ENCODE measurements at places on chromosomes 3 and 15. TPM values are rescaled to one million over a fixed set of nuclear protein-coding genes. Genes with fewer than 3 reads are reported as not detected.
A peak's percentile ranks its signal among the peaks of the same experiment; 100 is the strongest.

SLC12A1 gene
- polyA plus RNA-seq, result not detected

DNA sequence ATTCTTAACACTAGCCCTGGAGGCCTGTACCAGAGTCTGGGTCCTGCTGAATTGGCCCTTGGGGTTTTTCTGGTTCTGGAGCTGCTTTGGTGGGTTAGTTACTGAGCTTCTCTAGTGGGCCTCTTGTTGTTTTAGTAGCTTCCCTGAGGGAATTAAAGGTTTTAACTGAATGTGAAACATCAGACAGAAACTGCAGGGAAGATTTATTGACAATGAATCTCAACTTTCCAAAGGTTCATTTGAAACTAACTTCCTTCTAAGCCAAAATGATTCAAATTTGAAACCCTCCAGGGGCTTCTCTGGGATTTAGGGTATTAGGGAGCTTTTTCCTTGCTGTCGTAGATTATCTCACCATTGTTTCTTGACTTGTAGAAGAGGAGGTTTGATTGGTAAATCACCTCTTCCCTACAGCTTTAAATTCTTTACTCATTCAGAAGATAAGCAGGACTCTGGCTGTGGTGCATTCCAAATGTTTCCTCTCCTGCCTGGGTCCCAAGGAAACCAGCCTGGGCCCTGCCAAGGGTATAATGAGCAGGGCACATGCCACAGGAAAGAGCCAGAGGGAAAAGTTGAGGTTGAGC is 71.0 kb downstream of the TP63 start:
- DNase-seq, result no peak

BSN gene
- 11.8 TPM for polyA plus RNA-seq

DNA sequence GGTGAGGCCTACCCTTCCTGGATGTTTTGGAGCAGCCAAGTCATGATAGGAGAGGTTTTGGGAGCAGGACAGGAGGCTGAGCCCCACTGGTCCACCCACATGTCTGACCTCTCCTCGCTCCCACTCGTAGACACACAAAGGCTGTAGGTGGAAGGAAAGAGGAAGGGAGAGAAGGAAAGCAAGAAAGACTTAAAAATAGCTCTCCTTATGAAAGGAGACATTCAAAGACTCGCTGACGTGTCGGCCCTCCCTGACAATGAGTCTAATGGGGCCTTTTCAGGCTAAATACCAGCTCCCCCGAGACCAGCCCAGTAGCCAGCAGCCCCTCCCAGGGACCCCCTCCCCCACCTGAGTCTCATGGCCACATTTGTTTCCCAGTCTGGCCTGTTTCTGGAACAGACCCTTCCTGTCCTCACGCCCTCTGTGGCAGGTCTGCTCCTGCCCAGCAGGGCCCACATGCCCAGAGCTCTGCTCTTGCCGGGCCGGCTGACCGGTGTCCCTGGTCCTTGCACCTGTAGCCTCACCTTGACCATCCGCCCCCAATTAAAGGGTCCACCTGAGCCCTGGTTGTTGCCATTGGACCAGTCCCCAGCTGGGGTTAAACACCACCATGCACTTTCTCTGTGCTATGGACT is 49.3 kb downstream of the FGD5 start:
- DNase-seq, result no peak

DNA sequence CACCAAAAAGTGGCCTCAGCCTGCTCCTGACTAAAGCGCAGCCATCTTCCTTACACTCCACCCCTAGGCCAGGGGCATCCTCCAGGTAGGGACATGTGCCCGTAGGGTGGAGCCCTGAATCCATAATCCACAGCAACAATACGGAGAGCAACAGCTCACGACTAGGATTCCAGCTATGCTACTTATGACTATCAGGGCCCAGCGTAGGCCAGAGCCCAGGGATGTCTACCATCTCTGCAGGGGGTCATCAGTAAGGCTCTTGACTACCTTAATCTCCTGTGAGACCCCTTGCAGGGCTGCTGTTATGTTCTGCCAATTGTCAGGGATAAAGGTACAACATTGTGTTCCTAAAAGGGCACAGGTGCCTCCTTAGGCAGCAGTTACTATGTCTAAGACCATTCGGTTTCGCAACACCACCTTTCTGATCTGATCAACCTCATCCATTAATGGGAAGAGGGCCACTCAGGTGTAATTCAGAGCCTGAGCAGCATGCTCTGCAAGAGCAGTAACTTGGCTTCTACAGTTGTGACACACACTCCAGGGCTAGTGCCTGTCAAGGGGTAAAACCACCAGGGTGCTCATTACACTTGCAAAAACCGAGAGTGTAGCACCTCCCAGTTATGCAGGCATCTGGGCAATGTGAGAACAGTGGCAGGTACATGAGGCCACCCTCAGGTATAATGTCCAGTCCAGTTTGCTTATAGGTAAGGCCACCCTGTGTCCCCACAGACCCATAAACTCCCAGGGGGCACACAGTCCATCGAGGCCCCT is 11.0 kb downstream of the CCRL2 start:
- DNase-seq, result no peak

GRCh38 chr15:82568986-82569385 is 28.7 kb upstream of the RPS17 start:
- DNase-seq, result no peak

DNA sequence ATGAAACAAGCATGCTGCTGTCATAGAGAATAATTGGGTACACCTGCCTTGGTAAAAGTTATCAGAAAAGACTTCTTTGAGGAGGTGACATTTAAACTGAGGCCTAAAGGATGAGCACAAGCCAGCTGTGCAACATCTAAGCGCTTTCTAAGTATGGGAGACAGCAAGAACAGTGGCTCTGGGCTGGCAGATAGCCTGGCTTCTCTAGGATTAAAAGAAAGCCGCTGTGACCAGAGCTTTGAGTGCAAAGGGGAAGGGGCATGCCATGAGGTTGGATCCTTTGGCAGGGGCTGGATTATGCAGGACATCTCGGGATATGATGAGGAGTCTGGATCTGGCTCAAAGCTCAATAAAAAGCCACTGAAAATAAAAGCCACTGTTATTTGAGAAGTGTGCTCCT is 99.2 kb downstream of the FBN1 start:
- DNase-seq, result no peak

DNA sequence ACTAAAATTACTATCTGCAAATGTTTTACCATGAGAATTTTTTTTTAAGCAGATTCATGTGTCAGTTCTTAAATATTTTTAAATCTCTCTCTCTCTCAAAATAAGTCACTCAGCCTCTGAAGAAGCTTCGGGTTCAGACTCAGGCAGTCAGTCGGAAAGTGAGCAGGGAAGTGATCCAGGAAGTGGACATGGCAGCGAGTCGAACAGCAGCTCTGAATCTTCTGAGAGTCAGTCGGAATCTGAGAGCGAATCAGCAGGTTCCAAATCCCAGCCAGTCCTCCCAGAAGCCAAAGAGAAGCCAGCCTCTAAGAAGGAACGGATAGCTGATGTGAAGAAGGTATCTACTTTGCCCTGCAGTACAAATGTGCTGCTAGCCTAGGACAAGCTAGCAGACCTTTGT is 24.1 kb downstream of the CHD2 start:
- DNase-seq, result no peak

DNA sequence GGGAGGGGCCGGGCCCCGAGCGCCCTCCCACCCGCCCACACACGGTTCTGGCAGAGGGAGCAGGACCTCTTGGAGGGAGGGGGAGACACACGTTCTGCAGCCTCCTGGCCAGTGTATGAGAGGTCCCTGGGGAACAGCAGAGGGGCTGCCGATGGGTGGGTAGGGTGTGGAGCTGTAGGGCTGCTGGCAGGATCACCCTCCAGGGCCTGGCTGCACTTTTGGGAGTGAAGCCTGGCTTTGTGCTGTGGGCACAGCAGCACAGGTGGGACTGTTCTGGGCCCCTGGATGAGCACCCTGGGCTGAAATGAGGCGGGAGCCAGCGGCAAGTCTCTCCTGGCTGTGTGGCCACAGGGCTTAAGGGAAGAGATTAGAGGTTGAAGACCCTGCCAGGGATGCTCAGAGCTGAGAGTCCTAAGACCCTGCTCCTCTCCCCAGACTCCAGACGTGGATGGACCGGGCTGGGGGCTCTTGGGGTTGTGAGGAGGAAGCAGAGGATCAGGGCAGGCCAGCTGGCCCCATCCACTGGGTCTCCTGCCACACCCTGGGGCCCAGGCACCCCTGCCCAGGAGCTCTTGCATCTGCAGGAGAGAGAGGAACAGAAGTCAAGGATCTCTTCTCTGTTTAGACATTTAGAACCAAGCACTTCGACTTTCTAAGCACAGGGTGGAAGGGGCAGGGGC is 45.2 kb downstream of the RGMA start:
- no peak for DNase-seq

DNA sequence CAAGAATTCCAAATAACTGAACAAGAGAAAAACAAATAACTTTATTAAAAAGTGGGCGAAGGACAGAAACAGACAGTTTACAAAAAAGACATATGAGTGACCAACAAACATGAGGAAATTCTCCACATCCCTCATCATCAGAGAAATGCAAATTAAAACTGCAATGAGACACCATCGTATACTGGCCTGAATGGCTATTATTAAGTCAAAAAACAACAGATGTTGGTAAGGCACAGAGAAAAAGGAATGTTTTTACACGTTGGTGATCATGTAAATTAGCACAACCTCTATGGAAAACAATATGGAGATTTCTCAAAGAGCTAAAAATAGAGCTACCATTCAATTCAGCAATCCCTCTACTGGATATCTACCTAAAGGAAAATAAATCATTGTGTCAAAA is 1260.4 kb upstream of the ALCAM start:
- DNase-seq, result no peak

- no peak for DNase-seq
Observed at GRCh38 chr3:25037049-25037547, 391.0 kb upstream of the RARB start.

- no peak for DNase-seq
Observed at GRCh38 chr3:105343991-105344390, 22.7 kb upstream of the ALCAM start.

ANO10 gene
- polyA plus RNA-seq, result 35.4 TPM

DNA sequence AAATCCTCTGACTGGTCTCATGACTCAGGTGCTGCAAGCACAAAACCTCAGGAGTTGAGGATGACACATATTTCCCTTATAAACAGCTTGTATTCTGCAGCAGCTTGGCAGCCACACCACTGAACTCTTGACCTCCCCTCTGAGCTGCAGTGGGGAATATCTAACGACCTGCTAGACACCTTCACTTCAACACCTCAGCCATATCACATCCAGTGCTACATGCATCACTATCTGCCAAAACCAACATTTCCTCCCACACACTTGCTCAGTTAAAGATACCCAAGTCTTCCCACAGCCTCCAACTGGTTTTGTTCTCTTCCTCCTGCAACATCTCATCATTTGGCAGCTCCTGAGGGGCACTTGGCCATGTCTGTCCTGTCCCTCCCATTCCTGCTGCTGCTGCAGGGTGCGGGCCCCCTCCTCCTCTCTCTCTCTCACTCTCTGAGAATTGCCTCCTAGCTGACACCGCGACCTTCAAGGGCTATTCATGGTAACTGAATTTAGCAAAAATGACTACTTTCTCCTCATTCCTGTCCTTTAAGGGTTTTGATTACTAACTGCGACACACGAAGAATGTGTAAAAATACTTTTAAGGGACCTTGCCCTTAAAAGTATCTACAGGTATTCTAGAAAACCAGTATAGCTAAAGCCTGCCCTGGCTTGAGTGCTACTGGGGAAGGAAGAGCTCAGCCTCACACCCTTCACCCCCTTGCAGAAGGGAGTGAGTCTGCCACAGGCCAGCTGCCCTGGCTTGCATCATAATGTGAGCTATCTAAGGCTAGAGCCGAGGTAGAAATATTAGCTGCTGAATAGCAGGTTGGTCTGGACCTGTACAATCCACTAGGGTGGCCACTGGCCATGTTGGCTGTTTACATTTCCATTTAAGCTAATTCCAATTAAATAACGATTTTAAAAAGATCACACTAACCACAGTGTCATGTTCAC is 5.0 kb upstream of the CCR9 start:
- DNase-seq, result no peak

PDE12 gene
- polyA plus RNA-seq, result 5.4 TPM

GLDN gene
- polyA plus RNA-seq, result 10.0 TPM

GRCh38 chr15:37095770-37096557 is 4.4 kb downstream of the MEIS2 start:
- no peak for DNase-seq

DNA sequence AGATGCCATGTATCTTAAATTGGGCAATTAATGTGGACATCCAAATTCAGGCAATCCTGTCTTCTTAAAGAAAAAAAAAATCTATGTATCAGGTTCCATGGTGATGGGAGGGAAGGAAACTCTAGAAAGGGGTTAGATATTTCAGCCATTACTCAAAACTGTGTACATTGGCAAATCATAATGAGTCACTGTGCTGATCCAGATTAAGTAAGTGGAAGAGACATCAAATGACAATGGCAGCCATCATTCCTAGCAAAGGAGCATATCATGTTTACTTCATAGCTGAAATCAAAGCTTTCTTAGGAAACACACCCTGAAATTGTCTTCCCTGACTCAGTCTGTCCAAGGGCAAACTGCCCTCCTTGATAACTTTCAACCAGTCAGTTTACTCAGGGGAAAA is 713.3 kb upstream of the GBE1 start:
- DNase-seq, result no peak

DNA sequence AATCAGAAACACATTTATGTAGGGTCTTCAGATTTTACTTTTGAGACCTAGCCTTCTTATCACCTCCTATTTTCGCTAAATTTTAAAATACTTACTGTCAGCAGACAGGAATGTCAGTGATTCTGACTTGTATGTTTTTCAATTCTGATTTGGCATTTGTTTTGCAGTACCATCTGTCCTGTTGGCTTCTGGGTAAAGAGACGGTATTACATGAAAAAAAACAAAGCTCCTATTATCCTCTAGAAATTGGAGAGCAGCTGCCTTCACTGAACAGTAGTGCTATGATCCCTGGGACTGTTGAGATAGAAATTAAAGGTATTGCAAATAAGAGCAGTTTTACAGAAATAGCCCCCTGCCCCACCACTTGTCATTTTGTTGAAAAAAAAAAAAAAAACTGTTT is 8.4 kb downstream of the ARMC8 start:
- DNase-seq, result peak; percentile 87

- no peak for DNase-seq
Observed at GRCh38 chr3:100008081-100008698, 106.1 kb downstream of the FILIP1L start.

GRCh38 chr3:128987302-128988100 is 6.4 kb downstream of the CFAP92 start:
- no peak for DNase-seq

ST3GAL6 gene
- polyA plus RNA-seq, result 1.7 TPM

DNA sequence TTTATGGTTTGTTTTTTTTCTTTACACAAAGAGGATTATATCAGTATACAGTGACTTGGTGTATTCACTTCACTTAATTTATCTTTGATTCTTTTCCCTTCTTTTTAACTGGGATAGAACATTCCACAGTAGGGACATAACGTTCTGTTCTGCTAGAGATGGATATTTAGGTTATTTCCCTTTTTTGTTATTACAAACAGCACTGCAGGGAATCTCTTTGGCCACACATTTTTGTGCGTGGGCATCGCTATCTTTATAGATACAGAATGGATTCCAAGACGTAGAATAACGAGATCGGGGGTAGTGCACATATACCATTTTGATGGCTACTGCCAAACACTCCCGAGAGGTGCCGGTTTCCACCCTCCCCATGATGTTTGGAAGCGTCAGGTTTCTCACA is 44.8 kb downstream of the PXYLP1 start:
- no peak for DNase-seq

CILP gene
- not detected for polyA plus RNA-seq

GRCh38 chr15:69559440-69560190 is 107.0 kb downstream of the RPLP1 start:
- DNase-seq, result no peak

GRCh38 chr3:108157273-108157672 is 65.0 kb downstream of the IFT57 start:
- DNase-seq, result no peak

All from brain (organoid and tissue), 16 donors.